ENCODE measurements at places on chromosomes 12 and 14. TPM values are rescaled to one million over a fixed set of nuclear protein-coding genes. Genes with fewer than 3 reads are reported as not detected.

DNA sequence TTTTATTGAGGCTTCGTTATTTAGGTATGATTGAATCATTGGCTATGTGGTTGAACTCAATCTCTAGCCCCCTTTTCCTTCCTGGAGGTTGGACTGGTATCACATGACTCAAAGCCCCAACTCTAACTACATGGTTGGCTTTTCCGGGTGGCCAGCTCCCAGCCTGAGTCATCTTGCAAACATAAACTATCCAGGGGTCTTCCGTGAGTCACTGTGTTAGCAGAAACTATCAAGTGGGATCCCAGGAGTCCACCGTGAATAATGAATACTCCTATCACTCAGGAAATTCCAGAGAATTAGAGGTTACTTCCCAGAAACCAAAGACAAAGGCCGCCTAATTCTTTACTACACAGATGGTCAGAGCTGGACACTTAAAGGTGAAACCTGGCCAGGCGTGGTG is 19.7 kb upstream of the PLEKHD1 start:
- no peak for DNase-seq

DNA sequence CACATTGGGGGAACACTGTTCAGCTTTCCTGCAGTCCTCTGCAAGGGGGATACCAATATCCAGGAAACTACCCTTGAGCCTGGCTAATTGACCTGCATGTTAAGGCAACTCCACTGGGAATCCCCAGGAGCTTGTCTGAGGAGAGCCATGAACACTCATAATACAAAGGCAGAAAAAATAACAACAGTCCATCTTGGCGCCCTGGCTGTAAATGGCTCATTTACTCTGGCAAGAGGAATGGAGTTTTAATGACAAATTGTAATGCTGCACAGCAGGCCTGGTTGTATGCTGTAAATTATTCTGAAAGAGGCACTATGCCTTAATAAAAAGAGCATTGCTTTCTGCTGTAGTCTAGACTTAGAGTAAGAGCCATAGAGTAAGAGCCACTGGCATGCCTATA is 58.3 kb downstream of the SLC8A3 start:
- DNase-seq = no peak

DNA sequence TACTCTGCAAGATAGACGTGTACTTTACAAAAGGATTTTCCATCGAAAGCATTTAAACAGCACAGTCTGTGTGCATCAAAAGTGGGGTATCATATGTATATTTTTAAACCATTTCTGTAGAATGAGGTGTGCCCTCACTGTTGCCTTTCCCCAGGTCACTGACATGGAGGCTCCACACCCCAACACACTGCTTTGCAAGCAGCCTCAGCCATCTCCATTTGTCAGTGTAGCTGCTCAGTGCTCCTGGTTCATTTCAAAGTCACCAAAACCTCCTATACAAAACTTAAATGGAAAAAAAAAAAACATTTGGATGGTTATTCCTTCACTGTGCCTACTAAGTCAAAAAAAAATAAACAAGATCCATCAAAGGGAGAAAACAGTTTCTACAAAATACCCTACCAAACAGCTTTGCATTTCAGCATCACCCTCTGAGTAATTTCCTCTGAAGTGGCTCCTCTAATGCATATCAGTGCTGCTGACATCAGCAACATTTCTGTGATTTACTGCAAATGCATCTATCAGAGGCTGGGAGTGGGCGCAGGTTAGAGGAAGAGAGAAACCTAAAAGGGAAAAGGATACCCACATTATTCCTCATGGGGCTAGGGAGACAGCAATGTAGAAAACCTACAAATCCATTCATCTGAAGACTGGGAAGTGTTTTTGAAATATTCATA is 46.0 kb downstream of the KCNK10 start:
- no peak for DNase-seq

DNA sequence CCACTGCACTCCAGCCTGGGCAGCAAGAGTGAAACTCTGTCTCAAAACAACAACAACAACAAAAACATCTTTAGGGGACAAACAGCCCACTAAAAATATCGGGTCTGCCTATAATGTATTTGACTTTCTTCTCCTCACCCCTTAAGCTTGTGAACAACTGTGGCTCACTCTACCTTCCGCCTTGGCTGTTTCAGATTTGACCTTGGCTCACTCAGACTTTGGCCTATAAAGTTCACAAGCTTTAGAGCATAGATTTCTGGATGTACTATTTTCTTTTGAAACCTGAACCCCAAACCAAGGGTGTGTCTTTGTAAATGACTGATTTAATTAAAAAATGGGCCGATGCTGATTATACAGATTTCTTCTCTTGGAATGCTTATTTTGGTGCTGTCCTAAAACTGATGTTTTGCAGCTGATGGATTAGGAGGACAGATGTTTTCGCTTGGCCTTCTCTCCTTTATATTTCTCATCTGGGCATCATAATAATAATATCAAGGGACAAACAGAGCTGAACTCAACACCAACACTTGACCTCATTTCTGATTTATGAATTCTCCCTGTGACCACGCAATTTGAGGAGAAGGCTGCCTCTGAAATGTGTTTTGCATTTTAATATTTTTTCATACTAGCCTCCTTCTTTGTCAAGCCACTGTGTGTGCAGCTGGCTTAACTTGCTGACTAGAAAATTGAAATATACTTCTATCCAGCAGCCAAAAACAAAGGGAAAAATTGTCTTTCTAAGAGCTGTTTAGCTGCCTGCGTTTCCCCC is 40.2 kb upstream of the RASSF3 start:
- no peak for DNase-seq

DNA sequence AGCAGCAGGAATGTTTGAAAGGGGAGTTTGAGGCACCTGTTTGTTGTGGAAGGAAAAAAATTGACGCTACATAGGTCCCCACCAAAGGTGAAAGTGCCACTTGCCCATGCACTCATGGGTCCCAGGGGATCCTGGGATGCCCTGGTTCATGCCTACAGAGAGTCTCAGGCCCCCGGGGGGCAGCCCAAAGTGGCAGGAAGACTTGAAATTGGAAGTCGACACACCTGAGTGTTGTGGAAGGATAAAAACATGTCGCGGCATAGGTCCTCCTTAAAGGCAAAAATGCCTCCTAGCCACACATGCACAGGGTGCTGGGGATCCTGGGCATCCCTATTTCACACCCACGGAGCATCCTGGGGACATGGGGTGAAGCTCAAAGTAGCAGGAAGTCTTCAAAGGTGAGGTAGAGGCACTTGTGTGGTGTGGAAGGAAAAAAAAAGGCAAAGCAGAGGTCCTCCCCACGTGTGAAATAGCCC is 576.1 kb downstream of the ALG10 start:
- DNase-seq = no peak

The AMIGO2 gene
- 46.3 TPM for total RNA-seq

DNA sequence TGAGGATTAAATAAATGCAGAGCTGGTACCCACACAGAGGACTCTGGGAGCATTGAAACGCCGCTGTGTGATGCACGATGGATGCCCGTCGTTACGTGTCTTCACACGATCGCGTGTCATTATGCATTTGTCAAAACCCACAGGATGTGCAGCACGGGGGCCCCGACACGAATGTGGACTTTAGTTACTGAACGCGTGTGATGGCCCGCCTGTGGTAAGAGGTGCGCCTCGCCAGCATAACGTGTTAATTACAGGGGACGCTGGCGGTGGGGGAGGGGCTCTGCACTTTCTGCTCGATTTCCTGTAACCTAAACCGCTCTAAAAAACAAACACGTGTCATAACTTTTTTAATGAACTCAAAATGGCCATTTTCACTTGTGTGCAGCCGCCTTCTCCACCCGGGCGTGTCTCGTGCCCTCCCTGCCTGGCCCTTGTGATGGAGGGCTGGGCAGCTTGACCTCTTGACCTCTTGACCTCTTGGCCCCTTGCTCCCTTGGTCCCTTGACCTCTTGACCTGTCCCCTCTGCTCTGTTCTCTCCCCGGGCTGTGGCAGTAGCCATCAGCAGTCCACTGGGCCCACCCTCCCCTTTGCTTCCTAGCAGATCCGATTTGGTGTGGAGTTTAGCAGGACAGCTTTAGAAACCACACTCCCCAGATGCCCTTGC is 33.7 kb upstream of the GALNT9 start:
- no peak for DNase-seq

DNA sequence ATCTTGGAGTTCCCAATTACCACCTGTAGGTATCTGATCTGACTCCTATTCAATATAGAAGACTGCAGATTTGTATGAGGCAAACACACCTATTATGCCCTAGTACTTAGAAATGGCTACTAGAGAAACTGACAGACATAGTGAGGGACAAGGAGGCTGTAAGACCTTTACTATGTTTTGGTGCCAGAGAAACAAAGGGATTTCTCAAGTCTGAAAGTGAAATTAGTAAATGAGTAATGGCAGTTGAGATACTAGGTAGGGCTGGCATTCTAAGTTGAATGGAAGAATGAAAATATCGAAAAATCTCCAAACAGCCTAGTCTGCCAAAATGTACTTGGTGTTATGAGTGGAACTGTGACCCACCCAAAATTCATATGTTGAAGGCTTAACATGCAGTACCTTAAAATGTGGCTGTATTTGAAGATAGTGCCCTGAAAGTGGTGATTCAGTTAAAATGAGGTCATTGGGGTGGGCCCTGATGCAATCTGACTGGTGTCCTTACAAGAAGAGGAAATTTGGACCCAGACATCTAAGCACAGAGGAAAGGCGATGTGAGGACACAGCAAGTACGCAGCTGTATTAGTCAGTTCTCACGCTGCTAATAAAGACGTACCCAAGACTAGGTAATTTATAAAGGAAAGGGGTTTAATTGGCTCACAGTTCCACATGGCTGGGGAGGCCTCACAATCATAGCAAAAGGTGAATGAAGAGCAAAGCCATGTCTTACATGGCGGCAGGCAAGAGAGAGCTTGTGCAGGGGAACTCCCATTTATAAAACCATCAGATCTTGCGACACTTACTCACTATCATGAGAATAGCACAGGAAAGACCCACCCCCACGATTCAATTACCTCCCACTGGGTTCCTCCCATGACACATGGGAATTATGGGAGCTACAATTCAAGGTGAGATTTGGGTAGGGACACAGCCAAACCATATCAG is 127.0 kb downstream of the APAF1 start:
- DNase-seq = no peak

DNA sequence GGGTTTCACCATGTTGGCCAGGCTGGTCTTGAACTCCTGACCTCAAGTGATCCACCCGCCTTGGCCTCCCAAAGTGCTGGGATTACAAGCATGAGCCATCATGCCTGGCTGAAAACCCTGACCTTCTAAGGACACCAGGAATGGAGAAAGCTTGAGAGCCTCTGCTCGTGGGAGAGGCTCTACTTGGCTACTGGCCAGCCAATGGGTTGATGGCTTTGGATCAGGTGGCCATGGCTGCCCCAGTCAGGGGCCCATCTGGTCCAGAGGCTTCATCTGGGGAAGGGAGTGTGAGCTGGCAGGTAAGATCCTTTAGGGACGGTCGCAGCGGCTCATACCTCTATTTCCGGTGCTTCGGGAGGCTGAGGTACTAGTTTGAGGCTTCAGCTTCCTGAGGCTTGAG is 42.5 kb upstream of the PPP1CC start:
- no peak for DNase-seq

The CD163 gene
- not detected for total RNA-seq

DNA sequence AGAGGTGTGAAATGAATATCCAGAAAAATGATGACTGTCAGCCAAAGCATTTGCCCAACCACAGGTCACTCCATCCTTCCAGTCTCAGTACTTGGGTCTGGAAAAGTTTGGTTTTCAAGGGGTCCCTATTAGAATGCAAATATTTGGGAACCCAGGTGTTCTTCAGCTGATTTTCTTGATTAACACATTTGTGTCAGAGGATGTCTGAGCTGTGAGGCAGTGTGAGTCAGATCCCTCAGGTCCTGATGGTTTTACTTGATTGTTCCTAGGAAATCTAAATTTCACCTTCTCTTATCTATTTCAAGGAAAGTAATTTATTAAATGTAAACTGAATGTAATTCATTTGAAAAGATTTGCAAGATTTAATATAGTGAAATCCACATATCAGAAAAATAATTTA is 71.5 kb downstream of the SSPN start:
- no peak for DNase-seq
